Activated naive CD8-positive, alpha-beta T cell treated with anti-CD3 and anti-CD28 coated beads, Interleukin-2, amount 50 U/mL, for 16 hours (primary cell): ENCODE measurements at places on chromosomes 3 and 15.

GRCh38 chr15:62771234-62771633, 271.3 kb upstream of the TPM1 start:
- no peak for DNase-seq

DNA sequence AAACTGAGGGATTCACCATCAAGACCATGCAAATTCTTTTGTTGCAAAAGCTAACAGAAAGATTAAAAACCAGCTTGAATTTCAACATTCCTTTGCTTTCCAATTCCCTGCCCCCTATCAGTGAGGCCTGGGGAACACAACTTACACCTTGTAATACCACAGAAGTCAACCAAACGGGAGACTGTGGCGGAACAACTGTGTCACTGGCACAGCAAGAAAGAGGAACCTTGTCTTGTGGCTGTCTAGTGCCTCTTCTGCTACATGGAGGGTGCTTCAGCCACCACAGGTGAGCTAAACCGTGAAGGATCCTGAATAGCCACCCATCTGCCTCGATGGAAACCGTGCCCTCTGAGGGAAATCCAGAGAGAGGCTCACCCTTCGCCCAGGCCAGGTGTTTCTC, 11.4 kb downstream of the CCDC12 start:
- no peak for DNase-seq

GRCh38 chr3:156602424-156602823, 47.5 kb upstream of the SSR3 start:
- no peak for DNase-seq

GRCh38 chr3:78878011-78878410, 889.8 kb downstream of the ROBO1 start:
- no peak for DNase-seq

- no peak for DNase-seq
Observed at GRCh38 chr15:62093809-62094208, 27.0 kb downstream of the C2CD4A start.

- DNase-seq, result no peak
Observed at GRCh38 chr3:160170409-160171370, 54.5 kb upstream of the C3orf80 start.

GRCh38 chr3:97232393-97233034, 418.1 kb downstream of the EPHA6 start:
- DNase-seq, result no peak

- no peak for DNase-seq
Observed at GRCh38 chr15:39354189-39354588, 226.7 kb upstream of the THBS1 start.

DNA sequence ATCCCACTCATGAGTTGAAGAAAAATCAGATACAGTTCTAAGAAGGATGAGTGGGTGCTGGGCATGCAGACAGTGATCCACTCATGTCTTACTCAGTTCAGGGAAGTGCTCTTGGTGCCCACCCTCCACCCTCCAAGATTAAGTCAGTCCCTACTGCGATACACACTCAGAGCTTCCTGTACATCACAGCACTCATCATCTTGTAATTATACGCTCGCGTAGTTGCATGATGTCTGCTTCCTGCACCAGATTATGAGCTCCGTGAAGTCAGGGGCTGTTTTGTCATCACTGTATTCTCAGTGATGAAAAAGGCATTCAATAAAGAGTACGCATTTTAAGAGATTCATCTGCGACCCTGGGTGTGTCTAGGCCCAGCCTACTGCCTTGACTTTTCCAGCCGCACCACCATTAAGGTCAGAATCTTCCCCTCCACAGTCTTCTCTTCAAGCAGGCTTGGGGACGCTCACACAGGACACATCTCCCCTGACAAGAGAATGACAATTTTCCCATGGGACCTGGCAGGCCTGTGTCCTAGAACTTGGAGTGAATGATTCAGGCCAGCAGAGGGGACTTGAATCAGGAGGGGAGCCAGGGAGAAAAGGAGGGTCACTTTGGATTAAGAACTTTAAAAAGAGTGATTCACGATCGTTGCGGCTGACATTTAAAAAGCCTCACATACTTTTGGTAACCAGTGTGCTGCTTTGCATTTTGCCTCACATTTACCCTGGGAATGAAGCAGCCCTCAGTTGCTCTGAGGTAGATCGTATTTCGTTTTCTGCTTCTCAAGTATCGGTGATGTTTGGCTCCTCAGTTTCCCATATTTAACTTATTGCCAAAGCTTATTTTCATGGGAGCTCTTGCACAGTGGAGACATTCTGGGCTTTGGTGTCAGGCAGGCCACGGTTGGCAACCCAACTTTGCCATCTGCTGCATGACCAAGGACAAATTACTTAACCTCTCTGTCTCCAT, 7.9 kb upstream of the PDE8A start:
- DNase-seq, result no peak

DNA sequence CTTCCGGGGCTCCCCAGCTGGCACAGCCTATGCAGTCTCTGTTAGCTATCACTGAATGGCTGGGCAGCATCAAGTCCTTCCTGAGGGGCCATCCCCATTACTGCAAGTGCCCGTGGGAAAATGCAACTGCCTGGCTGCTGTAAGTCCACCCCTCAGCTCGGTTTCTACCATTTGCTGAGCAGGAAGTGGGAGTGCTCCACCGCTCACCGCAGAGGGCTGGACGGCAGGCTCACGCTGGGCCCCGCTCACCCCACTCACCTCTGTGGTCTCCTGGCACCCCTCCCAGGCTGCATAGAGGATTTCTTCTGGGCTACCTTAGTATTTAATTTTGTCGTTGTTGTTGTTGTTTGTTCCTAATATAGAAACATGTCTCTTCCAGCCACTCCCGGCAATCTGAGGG, 270.2 kb downstream of the PLCL2 start:
- no peak for DNase-seq

DNA sequence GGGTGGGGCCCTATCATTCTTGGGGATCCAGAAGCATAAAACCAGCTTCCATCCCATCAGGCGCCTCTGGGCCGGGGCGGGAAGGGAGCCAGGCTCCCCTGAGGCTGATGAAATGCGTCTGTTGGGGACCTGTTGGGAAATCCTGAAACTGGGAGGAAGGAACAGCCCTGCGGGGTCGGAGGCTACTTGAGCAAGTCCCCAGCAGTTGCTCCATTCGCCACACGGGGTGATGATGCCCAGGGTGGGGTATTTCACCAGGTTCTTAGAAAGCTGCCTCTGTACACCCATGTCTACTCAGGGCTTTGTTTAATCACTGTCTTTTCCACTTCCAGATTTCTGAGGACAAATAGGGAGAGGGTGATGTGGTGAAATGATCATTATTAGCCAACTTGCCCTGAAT, 25.4 kb upstream of the TSEN2 start:
- no peak for DNase-seq

DNA sequence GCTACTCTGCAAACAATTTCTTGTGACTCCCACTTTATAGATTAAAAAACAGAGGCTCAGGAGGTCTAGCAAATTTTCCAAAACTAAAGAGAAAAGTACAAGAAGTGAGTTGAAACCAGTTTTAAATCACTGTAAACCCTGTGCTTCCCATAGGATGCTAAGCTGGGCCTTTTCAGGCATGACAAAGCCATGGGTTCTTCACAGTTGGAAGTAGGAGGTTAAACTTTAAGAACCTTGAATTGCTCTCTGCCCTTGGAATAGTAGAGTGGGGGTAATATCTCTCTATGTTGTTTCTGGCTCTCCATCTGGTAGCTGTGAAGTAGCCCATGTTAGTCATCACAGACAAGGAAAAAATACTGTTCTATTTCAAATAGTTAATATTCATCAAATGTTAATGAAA, 193.6 kb upstream of the SATB1 start:
- DNase-seq, result no peak

DNA sequence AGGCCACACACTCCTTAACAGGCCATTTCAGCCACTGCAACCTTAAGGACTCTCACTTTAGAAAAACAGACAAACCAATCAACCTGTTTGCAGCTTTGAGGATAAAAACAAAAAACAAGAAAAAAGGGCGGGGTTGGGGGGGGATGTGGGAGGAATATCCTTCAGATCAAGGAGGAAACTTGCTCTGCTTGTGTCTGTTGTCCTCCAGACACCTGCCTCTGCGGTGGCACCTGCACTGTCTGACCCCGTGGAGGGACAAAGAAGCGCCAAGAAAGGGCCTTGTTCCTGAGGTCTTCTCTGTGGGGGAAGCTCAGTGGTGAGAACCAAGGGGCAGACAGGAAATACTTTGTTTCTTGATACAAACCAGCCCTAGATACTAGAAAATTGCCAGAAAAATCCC, 70.5 kb downstream of the POLR2M start:
- no peak for DNase-seq

GRCh38 chr15:62932436-62932835, 110.1 kb upstream of the TPM1 start:
- DNase-seq, result no peak

DNA sequence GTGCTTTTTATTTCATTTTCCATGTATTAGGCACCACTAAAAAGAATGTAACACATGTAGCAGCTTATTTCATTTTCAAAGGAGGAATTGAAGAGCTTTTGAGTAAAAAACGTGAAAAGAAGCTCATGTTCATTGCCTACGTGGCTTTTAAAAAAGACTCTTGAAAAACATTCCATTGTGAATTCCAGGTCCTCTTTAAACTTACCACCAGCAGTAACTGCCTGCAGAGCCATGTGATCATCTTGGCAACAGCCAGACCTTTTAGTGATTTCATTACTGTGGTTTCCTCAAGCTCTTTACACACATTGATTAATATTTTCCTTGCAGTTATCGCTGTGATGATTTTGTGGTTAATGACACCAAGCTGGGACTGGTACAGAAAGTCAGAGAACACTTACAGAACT, 43.8 kb upstream of the FBXL22 start:
- no peak for DNase-seq

- no peak for DNase-seq
Observed at GRCh38 chr15:94040541-94041248, 190.7 kb upstream of the MCTP2 start.

DNA sequence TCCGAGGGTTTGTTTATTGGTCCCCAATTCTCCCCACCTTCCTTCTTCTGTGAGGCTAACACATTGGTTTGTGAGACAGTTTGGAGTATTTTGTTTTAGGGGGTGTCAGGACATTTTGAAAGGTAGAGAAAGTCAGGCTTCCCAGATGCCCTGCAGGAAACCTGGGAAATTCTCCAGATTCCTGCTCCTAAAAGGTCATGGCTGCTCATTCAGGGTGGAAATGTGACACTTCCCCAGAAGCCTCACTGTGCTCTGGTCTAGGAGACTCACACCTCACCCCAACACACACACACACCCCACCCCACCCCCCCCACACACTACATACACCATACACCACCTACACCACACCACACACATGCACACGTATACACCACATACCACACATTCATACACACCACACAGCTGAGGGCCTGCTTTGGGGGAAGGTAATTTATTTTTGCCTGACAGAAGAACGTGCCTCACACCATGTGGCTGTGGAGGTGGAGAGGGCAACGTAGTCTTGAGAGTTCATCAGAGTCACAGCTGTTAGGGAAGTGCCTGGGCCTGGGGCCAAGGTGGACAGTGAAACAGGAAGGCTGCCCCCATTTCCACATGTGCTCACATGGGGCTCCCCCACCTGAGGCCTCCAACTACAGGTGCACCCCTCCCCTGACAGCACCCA, 40.4 kb upstream of the LIMD1 start:
- no peak for DNase-seq

GRCh38 chr3:130948001-130948773, 54.3 kb downstream of the ATP2C1 start:
- DNase-seq, result no peak

DNA sequence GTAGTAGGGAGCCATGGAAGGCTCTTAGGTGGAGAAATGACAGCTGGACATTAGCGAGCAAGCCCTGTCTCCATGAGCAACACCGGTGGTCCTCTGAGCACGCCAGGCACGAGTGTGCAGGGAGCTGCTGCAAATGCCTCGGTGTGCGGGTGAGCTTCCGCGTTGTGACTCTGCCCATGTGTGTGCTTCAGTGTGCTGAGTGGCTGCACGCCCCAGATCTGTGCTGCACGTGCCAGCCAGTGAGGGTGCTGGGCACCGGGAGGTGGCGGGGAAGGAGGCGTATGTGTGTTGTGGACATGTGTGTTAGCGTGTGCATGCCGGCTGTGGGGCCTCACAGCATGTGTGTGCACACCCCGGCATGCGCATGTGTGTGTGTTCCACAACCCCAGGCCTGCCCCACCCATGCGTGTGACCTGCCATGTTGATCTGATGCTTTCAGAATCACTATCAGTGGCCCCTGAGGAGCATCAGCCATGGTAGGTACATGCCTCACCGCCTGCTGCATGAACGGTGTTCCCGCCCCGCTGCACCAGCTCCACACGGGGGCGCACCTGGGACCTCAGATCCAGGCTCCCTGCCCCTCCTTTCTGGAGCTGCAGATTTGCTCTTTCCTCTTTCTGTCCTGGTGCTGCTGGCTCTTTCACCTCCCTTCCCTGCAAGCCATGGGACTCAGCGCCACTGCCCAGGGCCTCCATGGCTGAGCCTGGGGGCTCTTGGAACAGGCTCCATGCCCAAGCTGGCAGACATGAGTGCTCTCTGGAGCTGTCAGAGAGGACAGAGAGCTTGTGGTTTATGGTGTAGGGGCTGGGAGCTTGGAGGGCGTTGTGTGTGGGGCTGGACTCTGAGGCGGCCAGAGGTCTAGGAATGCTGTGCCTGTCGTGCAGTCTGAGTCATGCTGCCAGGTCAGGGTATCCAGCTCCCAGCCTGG, 169.4 kb downstream of the TBC1D2B start:
- no peak for DNase-seq

GRCh38 chr3:142615171-142615570, 19.0 kb downstream of the PLS1 start:
- DNase-seq, result no peak

DNA sequence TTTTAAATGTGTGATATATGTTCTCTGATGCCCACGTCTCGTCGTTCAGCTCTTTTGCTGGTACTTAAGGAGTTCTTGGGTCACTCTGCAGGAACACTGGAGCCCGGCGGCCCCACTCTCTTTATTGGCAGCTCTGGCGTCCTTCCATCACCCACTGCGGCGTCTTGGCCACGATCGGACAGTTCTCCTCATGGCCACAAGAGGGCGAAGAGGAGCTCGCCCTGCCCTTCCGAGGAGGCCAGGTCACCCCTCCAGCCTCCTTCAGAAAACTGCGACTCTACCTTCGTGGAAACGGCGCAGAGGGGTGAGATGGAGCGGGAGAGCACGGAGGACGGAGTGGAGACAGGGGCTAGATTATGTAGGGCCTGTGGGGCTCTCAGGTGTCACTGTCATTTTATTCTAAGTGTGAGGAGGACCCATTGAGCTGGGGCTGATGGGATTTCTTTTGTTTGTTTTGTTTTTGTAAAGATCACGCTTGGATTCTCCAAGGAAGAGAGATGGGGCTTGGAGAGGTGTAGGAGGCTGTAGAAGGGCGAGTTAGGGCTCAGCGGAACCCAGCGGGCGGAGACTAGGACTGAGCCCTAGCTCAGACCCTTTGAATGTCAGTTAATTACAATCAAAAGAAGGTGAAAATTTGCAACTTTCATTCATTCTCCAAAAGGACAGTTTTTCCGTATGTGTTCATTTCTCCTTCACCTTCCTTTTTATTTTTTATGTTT, 28.0 kb upstream of the GABRA5 start:
- no peak for DNase-seq

DNA sequence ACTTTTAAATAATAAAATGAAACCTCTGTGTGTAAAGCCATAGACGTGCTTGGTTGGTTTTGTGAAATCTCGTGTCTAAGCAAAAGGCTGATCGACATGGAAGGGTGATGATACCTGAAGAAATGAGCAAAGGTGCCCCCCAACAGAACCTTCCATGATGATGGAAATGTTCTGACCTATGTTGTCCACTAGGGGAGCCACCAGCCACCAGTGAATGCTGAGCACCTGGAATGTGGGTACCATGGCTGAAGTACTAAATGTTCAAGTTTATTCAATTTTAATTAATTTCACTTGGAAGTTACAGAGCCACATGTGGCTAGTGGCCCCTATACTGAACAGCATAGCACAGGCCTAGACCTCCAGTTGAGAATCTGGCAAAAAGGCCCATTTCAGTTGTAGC, 158.8 kb downstream of the POLR2M start:
- DNase-seq, result no peak

- no peak for DNase-seq
Observed at GRCh38 chr15:98727115-98728040, 79.0 kb downstream of the IGF1R start.
